ENCODE measurements at places on chromosomes 7 and 10. TPM values are rescaled to one million over a fixed set of nuclear protein-coding genes. Genes with fewer than 3 reads are reported as not detected.

TMEM225B gene
- 0.65 TPM for total RNA-seq

CELF2 gene
- 174 TPM for total RNA-seq

PAX4 gene
- not detected for total RNA-seq

HSPA12A gene
- total RNA-seq: not detected

C10orf95 gene
- 0.30 TPM for total RNA-seq

ATOH7 gene
- not detected for total RNA-seq

ANKRD30A gene
- total RNA-seq: not detected

BTBD16 gene
- total RNA-seq: not detected

ADCY1 gene
- total RNA-seq: 0.91 TPM

NXPH1 gene
- total RNA-seq: not detected

VAX1 gene
- not detected for total RNA-seq

BLVRA gene
- 27.3 TPM for total RNA-seq

CDNF gene
- 1.8 TPM for total RNA-seq

FAM25C gene
- not detected for total RNA-seq

LIPM gene
- total RNA-seq: not detected

VWDE gene
- total RNA-seq: 2.5 TPM

CEP55 gene
- total RNA-seq: 50.5 TPM
